ENCODE measurements at places on chromosomes 5 and 9.

DNA sequence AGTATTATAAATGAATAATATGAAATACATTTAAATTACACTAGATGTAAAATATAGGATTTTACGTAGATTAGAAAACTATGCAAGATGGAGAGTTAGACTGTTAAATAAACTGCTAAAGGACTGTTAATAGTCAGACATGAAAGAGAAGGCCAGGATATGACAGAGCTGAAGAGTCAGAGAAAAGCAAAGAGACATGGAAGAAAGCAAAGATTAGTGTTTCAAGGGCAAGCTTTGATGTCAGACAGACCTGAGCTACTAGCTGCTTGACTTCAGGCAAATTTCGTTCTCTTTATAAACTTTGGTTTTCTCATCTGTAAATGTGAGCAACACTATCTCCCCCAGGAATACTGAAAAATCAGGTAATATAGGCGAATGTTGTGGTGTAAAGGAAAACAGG is 161.3 kb downstream of the RAPGEF6 start:
- DNase-seq = no peak

- no peak for DNase-seq
Measured at GRCh38 chr5:2013301-2014057, 130.8 kb upstream of the IRX4 start.

DNA sequence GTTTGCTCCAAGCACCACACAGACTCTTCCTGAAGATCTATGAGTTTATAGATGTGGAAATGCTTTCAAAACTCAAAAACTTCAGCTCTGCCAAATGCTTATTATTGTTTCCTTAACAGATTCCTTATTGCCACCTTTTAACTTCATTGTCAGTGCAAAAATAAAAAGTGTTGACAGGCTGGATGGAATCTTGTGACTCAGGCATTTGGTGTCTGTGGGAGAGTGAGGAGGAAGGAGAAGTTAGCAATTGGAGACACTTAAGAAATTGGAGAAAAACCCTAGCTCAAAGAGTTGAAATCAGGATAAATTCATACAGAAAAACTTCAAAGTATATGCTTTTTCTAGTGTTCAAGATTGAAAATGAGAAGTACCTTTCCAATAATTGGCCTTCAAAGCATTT is 140.6 kb upstream of the PUM3 start:
- DNase-seq = no peak

DNA sequence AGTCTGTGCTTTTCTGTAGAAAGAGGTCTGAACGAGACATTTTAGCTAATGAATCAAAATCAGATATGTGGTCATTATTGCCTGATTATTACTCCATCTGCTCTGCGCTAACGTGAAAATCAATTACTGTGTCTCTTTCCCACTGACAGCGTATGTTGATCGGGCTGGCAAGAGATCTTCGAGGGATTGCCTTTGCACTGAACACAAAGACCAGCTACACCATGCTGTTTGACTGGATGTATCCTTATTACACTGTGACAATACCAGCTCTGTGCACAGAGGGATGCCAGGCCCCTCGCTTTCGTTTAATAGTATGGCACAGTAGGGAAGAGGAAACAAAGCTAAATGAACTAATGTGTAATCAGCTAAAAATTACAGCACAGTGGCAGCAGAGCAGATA is 103.7 kb upstream of the TLX3 start:
- DNase-seq = no peak

- no peak for DNase-seq
Measured at GRCh38 chr5:173316339-173317020, 11.7 kb downstream of the STC2 start.

- DNase-seq = no peak
Measured at GRCh38 chr9:87894998-87895625, 12.4 kb downstream of the SPATA31E1 start.

- DNase-seq = no peak
Measured at GRCh38 chr9:18394847-18395351, 79.1 kb upstream of the ADAMTSL1 start.

DNA sequence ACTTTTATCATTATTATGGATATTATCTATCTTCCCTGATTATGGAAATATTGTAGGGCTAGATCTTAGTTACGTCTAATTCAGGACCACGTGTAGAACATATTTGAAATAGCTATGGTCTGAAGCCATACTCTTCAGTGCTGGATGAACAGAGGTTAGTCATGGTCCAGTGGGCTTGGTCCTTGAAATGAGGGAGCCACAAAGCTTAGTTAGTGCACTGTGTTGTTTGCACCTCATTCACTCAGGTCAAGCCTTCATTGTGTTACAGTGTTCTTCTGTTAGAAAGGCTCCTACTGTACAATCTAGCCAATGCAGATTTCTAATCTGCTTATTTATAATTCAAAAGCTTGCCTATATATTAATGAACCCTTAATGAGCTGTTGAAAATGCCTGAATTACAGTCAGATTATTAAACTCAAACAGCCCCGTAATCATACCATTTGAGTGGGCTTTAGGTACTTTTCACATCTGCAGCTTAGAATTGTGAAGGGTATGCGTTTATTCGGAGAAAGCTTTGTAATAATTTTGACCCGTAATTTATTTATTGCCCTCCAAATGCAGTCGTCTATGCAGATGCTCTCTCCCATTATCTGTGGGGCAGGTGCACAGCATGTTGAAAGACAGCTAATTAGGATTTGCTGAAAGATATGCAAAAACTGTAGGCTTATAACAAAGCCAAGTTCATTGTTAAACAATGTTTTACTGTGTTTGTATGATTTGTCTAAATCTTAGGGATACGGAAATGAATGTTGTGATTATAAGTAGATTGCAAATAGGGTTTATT is 164.9 kb downstream of the PBX3 start:
- DNase-seq = no peak

- DNase-seq = no peak
Measured at GRCh38 chr9:109872901-109873300, 92.9 kb downstream of the PALM2AKAP2 start.

DNA sequence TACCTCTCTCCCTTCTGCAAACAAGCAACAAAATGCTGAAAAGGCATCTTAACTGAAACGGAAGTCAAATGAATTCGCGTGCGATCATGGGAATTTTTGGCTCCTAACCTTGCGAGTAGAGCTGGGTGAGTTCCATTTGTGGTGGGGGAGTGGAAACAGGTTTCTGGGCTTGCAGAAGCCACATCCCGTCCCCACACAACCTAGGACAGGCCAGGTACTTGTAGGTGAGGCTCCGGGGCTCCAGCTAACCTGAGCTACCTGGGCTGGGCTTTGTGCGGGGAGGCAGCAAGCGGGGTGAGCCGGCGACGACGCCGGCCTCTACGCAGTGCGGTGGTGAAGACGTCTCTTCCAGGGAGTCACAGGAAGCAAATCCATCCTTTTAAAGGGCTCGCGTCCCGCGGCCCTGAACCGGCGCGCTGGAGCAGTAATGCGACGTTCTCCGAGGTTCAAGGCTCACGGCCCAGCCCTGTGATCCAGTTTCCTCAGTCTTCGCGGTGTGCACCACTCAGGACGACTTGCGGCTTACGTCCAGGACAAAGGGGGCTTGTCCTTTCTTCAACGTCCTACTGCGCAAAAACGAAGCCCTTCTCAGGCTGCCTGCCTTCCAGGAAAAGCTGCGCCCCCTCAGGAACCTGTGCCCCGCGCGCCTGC is 567 bp upstream of the SPIN1 start:
- DNase-seq = peak; percentile 82

- no peak for DNase-seq
Measured at GRCh38 chr5:98982880-98983279, 54.1 kb upstream of the CHD1 start.

DNA sequence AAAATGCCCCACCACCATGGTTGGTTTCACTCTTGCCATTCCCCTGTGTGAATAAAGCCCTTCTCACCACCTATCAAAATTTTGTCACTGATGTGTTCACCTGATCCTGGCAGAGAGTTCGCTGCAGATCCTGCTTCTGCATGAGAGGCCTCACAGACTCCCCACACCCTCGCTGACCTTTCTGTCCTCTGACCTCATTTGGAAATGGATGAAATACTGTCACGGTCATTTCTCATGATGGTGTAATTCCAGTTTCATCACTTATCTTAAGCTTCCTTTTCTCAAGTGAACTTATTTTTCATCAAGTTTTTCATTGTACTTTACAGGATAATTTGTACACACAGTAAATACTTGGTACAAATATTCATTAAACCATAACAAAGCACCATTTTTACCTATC is 131.3 kb downstream of the FRMD3 start:
- DNase-seq = no peak

- no peak for DNase-seq
Measured at GRCh38 chr5:98846520-98846919, 73.1 kb downstream of the RGMB start.

GRCh38 chr5:133364936-133365707 is 247.2 kb downstream of the FSTL4 start:
- DNase-seq = no peak

DNA sequence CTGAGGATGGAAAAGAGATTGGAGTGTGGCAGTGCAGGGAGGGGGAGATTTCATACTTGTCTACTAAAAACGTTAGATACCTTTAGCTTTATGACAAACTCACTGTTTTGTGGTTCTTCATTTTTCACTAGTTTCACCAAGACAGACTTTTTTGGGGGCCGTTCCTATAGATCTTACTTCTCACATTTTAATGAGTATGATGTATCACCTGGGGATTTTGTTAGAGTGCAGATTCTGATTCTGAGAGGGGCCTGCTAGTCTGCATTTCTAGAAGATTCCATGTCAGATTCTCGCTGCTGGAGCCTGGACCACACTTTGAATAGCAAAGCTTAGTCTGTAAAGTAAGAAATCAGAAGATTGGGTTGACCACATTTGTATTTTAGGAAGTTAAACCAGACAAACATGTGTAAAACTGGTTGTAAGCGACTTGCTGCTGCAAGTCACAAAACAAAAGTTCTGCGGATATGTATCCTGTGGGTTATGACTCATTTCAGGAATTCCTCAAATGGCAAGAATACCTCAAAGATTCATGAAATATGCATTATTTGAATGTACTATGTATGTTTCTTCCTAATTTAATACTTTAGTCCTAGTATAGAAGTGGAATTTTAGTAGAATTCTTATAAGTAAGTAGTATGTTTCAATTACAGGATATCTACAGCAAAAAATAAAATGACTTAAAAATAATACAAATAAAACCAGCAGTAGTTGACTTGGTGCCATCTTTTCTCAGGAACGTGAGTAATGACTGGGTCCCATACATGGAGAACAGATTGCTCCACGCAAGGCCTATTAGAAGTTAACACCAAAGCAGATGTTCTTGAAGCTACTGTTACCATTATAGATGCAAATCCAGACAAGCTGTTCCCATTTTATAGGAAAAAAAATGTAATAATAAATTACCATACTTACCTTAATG is 27.8 kb downstream of the NFIL3 start:
- DNase-seq = no peak

GRCh38 chr5:145393426-145393825 is 441.7 kb downstream of the PRELID2 start:
- DNase-seq = no peak

DNA sequence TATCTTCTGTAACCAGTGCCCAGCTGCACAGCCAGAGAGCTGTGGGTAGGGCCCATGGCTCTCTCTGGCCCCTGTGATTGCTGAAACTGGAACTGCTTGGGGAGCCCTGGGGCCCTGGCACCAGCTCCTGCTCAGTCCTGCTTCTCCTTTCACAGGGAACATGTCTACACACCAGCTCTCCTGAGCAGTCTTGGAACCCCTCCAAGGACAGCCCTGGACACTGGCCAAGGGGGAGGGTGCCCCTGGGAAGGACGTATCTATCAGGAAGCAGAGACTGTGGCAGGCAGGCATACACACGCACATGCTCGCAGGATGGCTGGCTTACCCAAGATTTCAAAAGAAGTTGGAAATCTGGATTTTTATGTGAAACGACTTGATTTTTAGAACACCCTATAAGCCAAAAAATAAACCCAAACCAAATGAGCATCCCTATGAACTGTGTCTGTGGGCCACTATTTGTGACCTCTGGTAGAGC is 8.8 kb upstream of the TRAF1 start:
- peak; percentile 99 for DNase-seq

- DNase-seq = no peak
Measured at GRCh38 chr9:5813824-5814223, 19.1 kb downstream of the ERMP1 start.
